ENCODE measurements at places on chromosomes 7 and 10. TPM values are rescaled to one million over a fixed set of nuclear protein-coding genes. Genes with fewer than 3 reads are reported as not detected.

The PTN gene
- not detected for total RNA-seq

The ELAPOR2 gene
- 3.2 TPM for total RNA-seq

DNA sequence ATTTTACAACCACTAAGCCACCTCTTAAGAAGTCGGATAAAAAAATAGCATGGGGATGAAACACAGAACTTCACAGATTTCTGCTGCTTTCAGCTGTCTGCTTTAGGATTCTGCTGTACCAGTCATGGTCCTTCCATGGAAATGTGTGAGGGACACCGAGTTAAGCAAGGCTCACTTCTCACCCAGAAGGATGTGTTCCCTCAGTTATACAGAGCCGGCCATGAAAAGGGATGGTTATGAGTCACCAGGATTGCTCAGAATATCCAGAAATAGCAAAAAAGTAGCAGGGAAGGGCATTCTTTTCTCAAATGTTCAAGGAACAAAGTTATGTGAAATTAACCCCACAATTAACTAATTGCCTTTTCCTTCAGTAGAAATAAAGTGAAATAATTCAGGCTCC is 124.4 kb downstream of the AMPH start:
- H3K36me3 ChIP-seq = no peaks in the 10 kb centered on the region
- no peak for DNase-seq
- no peak overlapping the region for H3K27ac ChIP-seq
- H3K4me1 ChIP-seq = no peaks in the 10 kb centered on the region
- no peaks in the 10 kb centered on the region for H3K27me3 ChIP-seq

DNA sequence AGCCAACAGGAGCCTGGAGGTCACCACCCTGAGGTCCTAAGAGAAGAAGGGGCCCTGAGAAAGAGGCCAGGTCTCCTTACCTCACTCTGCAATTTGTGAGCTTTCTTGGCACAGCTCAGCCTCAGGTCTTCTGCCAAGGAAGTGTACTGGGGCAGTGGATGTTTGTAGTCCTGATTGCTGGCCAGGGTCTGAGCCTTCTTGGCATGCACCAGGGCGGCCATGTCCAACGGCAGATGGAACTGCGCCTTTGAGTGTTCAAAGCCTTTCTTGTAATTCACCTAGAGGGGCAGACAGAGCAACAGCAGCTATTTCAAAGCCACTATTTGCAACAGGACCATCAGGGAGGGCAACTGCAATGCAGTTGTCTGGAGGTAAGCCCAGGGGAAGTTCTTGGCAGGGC is 51.7 kb downstream of the NRAP start:
- no peaks in the 10 kb centered on the region for H3K36me3 ChIP-seq
- H3K27ac ChIP-seq = no peak overlapping the region
- H3K4me3 ChIP-seq = no peak overlapping the region
- no peaks in the 10 kb centered on the region for H3K4me1 ChIP-seq

DNA sequence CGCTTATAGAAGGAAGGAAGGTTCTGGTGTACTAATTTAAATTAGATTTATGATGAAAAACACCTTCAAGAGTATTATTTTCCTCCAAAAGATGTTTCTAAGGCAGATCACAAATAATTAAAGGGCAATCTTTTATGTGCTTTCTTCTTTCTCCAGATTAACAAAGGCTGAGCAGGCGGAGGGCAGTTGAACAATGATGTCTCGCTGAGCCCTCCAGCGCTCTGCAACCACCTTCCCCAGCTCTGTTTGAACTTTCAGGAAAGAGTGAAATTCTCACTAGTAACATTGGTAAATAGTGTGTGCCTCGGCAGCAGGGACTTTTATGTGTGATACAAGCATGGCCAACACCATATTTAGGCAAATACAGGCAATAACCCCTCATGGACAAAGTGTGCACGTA is 379.1 kb upstream of the MKI67 start:
- no peaks in the 10 kb centered on the region for H3K4me1 ChIP-seq
- H3K27ac ChIP-seq = no peak overlapping the region
- DNase-seq = no peak
- H3K27me3 ChIP-seq = peaks cover 2% of the 10 kb centered on the region
- no peak overlapping the region for H3K4me3 ChIP-seq

GRCh38 chr10:122295451-122295809 is 24.3 kb downstream of the BTBD16 start:
- peaks cover 4% of the 10 kb centered on the region for H3K4me1 ChIP-seq
- H3K36me3 ChIP-seq = no peaks in the 10 kb centered on the region
- no peaks in the 10 kb centered on the region for H3K27me3 ChIP-seq
- no peak overlapping the region for H3K27ac ChIP-seq

- no peaks in the 10 kb centered on the region for H3K4me1 ChIP-seq
- no peak overlapping the region for H3K4me3 ChIP-seq
- no peak for DNase-seq
- H3K36me3 ChIP-seq = peaks cover 38% of the 10 kb centered on the region
Measured at GRCh38 chr10:92490387-92490786, 83.5 kb downstream of the IDE start.

DNA sequence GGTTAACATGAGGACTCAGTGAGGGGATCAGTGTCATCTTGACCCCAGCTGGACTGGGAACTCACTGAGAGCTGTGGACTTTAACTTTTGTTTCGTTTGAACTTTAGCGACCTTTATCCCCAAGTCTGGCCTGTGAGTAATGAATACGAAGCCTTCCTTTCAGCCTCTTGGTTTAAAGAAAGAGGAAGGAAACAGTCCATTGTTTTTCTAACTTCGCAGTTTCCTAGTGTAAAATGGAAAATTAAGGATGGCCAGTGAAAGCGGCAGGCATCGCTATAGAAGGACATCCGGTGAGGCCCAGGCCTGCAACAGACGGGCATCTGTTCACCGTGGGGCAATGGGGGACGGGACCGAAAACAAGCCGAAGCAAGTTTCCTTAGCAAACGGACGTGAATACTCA is 44.1 kb upstream of the ADO start:
- no peaks in the 10 kb centered on the region for H3K36me3 ChIP-seq
- H3K27me3 ChIP-seq = no peaks in the 10 kb centered on the region
- no peak overlapping the region for H3K4me3 ChIP-seq
- no peak for DNase-seq
- H3K4me1 ChIP-seq = peaks cover 24% of the 10 kb centered on the region

- H3K36me3 ChIP-seq = peaks cover 55% of the 10 kb centered on the region
- H3K4me3 ChIP-seq = no peak overlapping the region
- DNase-seq = no peak
- H3K27ac ChIP-seq = no peak overlapping the region
Measured at GRCh38 chr10:128066870-128067382, 59.3 kb downstream of the MKI67 start.

DNA sequence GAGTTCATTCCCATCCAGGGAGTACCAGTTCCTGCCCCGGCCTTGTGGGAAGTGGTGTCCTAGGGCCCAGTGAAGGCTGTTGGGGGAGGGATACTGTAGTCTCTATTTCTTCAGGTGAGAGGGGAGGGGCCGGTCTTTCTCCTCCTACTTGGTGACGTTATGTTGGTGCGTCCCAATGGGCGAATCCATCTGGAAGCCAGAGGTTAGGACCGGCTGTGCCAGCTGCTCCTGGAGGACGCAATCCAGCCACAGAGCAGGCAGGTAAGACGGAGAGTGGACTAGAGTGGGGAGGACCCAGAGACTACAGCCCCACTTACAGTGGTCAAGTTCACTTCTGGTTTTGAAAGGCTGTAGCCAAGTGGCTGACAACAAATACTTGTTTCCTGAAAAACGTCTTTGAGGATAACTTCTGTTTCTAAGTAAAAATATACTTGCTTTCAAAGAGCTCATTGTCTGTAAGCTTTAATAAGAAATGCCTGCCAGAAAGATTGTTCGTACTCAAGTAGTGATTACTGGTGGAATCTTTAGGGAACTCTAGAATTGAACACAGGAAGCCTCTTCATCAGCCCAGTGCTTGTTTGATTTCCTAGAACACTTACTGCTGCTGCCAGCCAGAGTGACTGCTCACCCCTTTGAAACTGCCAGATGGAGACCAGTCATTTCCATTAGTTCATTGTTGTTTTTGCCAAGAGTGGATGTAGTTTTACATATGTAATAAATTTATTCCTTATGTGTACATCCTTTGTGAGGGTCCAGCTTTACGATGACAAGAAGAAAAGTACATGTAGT is 25.4 kb downstream of the RBM33 start:
- H3K4me1 ChIP-seq = peaks cover 51% of the 10 kb centered on the region
- no peak for DNase-seq
- H3K4me3 ChIP-seq = no peak overlapping the region
- no peaks in the 10 kb centered on the region for H3K27me3 ChIP-seq

- no peak overlapping the region for H3K4me3 ChIP-seq
- H3K27ac ChIP-seq = no peak overlapping the region
- H3K27me3 ChIP-seq = peaks cover 12% of the 10 kb centered on the region
- no peaks in the 10 kb centered on the region for H3K4me1 ChIP-seq
- DNase-seq = no peak
Measured at GRCh38 chr10:35780970-35781642, 139.0 kb upstream of the FZD8 start.

DNA sequence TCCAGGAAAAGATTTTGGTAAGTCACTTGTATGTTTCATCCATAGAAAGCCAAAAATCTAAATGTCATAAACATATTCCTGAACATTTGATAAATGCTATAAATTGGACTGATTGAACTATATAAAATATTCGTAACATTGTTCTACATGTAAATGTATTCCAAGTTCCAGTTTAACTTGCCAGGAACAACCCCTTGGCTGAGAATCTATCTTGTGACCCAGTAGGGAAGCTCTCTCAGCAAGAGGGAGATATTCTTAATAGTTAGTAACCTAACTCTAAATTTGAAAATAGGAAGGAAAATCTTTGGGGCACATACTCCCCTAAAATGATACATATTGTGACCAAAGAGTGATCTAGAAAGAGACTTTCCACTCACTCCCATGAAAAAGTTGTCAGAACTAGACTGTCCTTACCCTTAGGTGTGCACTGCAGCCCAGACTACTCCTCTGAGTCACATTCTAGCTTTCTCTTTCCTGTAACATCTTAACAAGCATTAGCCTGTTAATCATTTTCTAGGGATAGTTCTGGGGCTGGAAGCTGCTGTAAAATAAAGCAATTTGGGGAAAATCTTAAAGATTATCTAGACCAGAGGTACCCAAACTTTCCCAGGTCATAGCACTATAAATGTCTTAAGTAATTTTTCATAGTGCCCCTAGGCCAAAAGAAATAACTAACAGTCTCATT is 73.7 kb upstream of the SKAP2 start:
- H3K27ac ChIP-seq = no peak overlapping the region
- H3K4me3 ChIP-seq = no peak overlapping the region
- DNase-seq = no peak
- no peaks in the 10 kb centered on the region for H3K4me1 ChIP-seq

All from activated naive CD4-positive, alpha-beta T cell treated with anti-CD3 and anti-CD28 coated beads for 36 hours (primary cell).